Stimulated activated CD4-positive, alpha-beta T cell treated with anti-CD3 and anti-CD28 coated beads, Interleukin-1b, Interleukin-23, amount 100 ng/mL, for 1 hour (primary cell): ENCODE measurements at places on chromosomes 7 and 10.

DNA sequence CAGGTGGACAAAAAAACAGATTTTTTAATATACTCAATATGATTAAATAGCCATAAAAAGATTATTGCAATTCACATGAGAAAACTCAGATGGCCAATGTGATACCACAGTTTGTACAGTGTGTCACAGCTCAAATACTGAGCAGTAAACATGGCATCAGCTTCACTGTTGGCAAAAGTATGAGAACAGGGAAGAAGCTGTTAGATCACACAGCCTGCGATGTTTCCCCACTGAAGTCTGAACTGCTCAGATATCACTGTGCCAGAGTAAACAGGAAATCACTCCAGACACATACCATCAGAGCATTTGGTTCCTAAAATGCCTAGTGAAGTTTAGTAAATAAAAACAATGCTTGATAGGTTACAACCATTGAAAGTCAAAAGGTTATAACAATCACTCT lies 347.8 kb downstream of the ETV1 start:
- no peak for DNase-seq

DNA sequence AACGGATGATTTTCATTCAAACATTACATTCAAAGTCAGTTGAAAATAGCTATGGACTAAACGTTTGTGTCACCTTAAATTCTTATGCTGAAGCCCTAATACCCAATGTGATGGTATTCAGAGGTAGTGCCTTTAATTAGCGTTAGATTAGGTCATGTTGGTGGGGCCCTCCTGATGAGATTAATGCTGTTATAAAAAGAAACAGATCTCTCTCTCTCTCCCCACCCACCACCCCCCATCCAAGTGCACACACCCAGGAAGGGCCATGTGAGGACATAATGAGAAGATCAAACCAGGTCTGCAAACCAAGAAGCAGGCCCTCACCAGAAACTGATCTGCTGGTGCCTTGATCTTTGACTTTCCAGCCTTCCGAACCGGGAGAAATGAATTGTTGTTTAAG lies 44.2 kb downstream of the ZNF438 start:
- DNase-seq = no peak

- DNase-seq = no peak
Observed at GRCh38 chr7:46654546-46655443, 733.7 kb upstream of the IGFBP3 start.

DNA sequence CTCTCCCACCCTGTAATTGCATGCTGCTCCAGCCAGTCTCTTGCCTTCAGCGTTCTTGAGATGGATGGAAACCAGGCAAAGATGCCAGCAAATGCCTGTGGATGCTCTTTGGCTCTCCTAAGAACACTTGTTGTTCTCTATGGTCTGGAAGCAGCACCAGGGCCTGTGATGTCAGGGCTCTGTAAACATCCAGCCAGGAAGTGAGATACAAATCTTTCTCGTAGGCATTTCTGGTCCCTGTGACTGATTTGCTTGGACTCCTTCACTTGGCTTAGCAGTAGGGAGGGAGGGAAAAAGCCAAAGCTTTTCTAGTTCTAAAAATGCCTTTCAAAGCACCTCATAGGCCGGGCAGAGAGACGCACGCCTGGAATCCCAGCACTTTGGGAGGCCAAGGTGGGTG lies 201.3 kb downstream of the REEP3 start:
- no peak for DNase-seq

GRCh38 chr10:77909749-77910375 lies 16.7 kb downstream of the DLG5 start:
- no peak for DNase-seq
